HTR-8/SVneo (cell line): ENCODE measurements at places on chromosomes 5 and 9.

- no peak for DNase-seq
Measured at GRCh38 chr9:138099803-138100598, 222.4 kb downstream of the CACNA1B start.

- DNase-seq: no peak
Measured at GRCh38 chr5:170059221-170059620, 46.5 kb upstream of the FOXI1 start.

GRCh38 chr9:114037249-114037648 lies 40.9 kb downstream of the AMBP start:
- DNase-seq: no peak

GRCh38 chr5:173178369-173178910 lies 34.1 kb downstream of the BNIP1 start:
- no peak for DNase-seq

DNA sequence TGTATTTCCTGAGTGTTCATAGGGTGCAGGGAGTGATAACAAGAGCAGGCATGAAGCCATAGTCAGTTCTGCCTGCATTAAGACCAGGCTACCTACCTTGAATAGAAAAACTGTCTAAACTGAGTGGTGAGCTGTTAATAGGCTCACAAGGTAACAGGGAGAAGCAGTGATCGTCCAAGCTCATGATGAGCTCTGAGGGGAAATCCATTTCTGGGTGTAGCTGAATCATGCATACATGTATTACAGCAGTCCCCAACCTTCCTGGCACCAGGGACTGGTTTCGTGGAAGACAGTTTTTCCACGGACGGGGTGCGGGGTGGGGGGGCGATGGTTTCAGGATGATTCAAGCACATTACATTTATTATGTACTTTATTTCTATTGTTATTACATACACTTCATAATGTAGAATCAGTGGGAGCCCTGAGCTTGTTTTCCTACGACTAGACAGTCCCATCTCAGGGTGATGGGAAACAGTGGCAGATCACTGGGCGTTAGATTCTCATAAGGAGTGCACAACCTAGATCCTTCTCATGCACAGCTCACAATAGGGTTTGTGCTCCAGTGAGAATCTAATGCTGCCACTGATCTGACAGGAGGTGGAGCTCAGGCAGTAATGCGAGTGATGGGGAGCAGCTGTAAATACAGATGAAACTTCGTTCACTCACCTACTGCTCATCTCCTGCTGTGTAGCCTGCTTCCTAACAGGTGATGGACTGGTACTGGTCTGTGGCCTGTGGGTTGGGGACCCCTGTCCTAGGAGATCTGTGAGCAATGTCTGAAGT lies 100.0 kb upstream of the IL6ST start:
- no peak for DNase-seq

DNA sequence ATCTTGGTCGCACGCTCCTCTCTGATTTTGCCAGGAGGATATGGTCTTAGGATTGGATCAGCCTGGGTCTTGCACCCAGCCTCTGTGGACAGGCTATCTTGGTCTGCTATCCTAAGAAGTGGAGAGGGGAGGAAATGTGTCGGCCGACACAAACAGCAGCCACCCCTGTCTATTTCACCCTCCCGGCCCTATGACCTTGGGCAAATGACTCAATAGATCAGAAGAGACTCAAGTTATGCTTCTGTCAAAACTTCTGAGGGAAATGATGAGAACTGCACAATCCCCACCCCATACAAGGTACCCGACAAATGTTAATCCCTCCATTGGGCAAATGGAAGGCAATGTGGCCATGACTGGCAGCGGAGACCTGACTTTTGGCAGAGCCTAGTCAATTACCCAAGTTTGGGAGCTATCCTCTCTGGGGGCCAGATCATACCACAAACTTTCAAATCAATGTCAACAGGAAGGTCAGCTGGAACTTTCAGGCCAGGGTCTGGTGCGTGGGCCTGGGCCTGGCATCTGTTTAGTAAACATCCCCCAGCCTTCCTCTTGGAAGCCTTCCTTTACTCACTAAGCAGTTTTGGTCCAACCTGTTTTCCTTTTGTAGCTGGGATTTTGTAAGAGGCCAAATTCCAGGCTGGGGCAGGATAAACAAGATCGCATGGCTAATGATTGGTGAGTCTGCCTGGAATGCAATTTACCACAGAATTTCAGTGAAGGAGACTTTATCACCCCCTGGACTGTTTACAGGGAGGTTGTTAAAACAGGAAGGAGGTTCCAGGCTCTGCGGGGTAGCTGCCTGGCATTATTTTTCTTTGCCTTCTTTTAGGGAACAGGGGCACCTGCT lies 64.2 kb upstream of the CPEB4 start:
- DNase-seq: peak; percentile 73

DNA sequence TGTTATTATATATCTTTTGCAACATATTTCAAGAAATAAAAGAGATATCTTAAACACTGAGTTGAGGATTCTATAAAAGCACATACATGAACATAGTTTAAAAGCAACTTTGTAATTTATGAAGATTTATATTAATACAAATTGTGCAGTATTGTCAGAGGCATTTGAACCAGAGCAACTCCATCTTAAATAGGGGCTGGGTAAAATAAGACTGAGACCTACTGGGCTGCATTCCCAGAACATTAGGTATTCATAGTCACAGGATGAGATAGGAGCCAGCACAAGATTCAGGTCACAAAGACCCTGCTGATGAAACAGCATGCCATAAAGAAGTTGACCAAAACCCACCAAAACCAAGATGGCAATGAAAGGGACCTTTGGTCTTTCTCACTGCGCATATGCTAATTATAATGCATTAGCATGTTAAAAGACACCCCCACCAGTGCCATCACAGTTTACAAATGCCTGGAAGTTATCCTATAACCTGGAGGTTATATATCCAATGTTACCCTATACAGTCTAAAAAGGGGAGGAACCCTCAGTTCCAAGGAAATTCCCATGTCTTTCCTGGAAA lies 320.2 kb downstream of the FAM170A start:
- DNase-seq: no peak

- DNase-seq: no peak
Measured at GRCh38 chr5:61493973-61494372, 161.9 kb downstream of the ZSWIM6 start.

DNA sequence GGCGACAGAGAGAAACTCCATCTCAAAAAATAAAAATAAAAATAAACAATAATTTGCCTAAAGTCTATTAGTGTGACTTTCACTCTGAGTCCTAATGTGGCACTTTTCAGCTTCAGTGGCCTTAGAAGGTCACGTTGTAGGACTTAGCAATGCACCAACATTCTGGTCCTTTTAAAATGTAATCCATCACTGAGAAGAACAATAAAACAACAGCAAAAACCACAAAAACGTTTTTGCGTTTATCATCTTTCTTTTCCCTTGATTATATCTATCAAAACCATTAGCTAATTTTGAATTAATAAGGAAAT lies 190.1 kb upstream of the ZNF608 start:
- DNase-seq: no peak

- peak; percentile 17 for DNase-seq
Measured at GRCh38 chr5:150918613-150919012, 13.8 kb upstream of the ZNF300 start.

DNA sequence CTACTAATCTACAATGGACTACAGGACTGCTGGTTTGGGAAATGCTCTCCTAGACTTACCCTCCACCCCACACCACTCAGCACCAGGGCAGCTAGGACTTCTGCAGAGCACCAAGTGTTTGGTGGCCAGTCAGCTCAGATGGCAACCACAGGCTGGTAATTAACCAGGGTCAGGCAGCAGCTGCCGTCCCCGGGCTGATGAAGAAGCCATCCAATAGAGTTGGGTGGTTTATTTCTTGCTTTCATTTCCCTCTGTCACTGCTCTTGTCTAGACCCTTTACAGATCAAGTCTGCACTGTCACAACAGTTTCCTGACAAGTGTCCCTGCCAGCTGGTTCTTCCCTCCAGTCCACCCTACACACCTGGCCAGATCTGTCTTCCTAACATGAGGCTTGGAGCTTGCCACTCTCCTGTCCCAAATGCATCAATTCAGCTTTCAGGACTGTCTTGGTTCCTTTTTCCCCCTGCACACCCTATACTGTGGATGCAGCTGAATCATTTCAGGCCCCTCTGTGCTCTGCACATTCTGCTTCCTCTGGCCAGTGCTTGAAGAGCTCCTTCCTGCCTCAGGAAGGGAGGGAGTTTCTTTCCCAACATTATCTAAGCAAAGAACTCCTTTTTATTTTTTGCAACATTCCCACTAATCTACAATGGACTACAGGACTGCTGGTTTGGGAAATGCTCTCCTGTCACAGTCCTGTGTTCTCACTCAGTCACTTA lies 30.2 kb upstream of the HSPA9 start:
- no peak for DNase-seq

DNA sequence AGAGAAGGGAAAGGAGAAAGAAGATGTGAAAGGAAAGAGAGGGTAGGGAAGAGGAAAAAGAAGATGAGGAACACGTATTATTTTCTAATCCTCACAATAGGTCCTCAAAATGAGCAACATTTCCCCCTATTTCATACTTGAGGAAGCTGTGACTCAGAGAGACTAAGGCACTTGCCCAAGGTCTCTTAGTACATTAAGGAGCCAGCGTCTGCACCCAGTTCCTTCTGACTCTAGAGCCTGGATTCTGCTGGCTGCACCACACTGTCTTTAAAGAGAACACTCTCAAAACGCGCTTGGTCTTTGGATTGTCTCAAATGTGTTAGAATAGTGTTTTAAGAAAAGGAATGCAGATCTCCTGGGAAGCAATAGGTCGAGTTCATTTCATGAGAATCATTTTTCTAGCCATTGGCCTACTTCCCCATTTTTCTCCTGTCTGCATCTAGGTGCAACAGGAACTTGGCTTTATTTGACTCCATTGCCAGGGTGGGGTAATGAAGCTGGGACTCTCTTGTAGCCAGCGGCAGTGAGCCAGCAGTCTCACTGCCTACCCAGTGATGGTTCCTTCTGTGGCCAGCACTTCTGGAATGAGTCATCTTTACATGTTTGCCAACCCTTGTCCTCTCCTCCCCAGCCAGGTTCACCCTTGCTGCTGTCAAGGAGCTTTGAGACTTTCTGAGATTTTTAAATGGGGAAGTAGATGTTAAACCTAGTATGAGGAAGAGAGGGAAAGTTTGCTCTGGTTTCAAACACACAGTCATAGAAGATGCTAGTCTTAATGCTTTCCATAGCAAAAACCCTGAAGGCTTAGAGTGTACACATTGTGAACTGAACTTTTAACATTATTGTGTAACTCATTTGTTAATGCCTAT lies 82.7 kb downstream of the DOCK8 start:
- no peak for DNase-seq

- DNase-seq: no peak
Measured at GRCh38 chr5:122719991-122720746, 54.7 kb upstream of the SNX2 start.

DNA sequence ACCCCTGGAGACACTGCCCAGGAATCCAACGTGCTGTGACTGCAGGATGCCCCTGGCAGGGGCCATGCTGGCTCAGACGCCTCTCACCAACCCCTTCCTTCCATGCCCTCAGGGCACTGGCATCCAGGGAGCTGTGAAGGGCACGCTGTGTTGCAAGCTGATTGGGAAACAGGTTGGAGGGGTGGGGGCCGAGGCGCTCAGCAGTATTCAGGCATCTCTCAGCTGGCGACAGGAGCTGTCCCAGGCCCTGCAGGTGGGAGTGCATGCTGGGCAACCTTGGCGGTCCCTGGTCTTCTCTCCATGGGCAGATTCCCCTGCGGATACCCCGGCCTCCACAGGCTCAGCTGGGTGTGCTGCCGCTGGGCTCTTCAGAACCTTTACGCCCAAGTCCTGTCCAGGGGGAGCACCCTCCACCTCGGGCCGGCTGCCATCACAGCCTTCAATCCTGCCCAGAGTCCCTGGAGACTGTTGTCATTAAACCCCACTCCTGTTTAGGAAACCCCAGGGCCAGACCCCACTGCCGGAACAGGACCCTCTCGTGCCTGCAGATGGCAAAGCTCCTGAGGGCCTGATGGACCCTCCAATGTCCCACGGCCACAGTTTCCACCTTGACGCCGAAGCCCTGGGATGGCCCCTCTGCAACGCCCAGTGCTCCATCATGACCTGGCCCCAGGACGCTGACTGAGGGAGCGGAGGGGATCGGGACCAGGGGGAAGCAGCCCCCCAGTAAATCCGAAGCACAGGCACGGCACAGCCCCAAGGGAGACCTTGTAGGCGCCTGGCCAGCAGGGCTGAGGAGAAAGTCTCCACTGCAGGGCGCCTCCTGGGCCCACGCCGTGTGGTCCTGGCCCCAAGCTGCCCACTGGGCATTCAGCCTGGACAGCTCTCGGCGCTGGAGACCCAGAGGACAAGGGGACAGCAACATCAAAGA lies 9.3 kb downstream of the TPPP start:
- no peak for DNase-seq

GRCh38 chr5:174612686-174613085 lies 111.7 kb upstream of the MSX2 start:
- DNase-seq: no peak

DNA sequence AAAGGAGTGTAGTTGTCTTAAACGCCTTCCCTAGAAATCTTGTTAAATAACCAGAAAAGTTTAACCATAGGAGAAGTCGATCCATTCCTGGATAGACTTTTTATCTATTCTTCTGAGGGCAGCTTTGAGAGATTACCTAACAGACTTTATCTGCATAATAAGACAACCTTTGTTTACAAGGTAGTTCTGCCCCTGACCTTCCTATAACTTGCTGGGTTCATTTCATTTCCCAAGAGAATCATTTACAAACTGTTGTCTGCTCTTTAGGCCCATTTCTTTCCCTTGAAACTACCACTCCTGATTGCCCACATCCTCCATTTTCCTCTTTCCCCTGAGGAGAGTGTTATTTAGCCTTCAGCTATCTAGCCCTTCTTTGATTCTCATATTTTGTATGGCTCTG lies 65.9 kb upstream of the VPS13A start:
- DNase-seq: no peak

- DNase-seq: no peak
Measured at GRCh38 chr5:54347221-54347865, 37.0 kb upstream of the ARL15 start.
